Mesendoderm (in vitro differentiated cells): ENCODE measurements at places on chromosomes 6 and 20.
A peak's percentile ranks its signal among the peaks of the same experiment; 100 is the strongest.

GRCh38 chr6:123844011-123844410 is 40.3 kb downstream of the NKAIN2 start:
- peak; percentile 10 for DNase-seq

GRCh38 chr6:21091411-21091810 is 502.1 kb upstream of the SOX4 start:
- DNase-seq, result no peak

DNA sequence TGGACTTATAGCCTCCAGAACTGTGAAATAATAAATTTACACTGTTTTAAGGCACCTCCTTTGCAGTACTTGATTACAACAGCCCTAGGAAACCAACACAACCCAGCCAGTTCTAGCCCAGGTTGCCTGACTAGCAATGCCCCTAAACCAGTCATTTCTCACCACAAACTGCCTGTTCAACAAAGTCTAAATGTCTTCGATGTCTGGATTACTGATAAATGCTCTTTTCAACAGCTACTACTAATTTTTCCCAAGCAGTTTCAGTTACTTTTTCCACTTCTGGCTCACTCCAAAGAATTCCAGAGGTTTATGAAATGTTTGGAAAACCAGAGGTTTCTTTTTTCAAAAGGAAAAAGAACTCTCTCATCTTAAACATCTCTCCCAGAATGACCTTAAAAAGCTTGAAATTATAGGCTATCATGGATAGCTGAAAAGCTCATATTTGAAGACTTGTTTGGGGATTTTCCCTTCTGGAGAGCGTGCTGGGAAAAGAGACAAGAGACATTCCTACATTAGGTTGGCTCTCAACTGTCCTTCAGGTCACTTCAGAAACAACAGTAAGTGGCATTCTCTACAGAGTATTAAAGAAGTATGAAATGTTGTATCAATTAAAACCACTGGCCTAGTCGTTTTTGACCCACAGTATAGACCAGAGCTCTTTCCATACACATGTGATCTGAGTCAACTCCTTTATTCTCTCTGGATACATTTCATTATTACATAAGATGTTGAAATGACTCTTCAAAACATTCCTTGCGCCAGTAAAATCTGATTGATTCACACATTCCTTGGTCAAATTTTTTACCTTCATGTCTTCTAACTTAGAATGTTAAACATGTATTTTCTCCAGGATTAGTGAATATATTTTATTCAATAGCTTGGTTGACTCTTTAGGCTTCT is 265.9 kb downstream of the COL12A1 start:
- no peak for DNase-seq

GRCh38 chr6:134080171-134080795 is 27.9 kb upstream of the SLC2A12 start:
- DNase-seq, result peak; percentile 68

- DNase-seq, result no peak
Observed at GRCh38 chr6:14694308-14694707, 551.6 kb upstream of the JARID2 start.

- no peak for DNase-seq
Observed at GRCh38 chr6:166412911-166413384, 30.2 kb upstream of the MPC1 start.

DNA sequence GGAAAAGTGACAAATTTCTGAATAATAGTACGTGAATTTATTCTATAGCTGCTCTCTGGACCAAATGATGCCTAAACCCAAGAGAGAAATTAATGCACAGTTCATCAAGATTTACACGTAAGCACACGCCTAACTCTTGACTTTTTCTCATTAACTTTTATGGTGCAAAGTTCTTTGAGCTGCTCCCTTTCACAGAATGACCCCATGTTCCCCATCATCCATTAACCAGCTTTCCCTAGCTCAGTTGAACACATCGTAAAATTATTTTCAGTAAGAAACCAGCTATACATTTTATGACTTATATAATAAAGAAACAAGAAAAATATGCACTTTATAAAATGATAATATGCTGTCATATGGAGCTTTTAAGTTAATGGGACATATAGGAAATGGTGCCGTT is 54.3 kb downstream of the ID4 start:
- DNase-seq, result no peak

DNA sequence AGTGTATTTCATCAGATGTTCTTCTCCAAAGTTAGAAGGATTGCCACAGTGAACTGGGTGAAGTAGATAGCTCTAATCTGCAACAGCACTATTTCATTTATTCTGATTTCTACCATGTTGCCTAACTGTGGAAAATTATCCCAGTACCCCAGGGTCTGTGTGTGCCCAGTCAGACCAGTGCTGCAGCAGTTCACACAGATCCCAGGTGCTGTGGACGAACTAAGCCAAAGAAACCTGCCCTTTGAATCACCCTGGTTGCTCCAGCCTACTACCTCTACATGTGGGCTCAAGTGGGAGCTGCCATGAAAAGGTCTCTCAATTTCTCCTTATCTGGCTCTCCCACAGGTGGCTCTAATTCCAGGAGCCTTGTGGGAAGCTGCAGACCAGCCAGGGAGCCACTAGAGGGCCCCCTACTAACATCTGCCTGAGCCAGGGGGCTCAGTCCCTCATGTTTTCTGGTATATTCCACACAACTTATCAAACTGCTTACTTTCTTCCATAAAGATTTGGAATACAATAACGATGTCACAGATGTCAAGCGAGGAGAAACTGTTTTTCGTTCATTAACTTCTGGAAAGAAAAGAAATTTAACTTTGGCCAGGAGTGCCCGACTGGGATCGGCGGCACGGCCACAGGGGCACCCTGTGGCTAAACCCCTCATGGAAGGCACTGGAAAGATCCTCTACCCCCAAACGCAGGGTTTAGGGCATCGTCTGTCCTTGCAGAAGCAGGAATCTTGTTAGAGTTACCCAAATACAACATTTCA is 31.6 kb upstream of the LY86 start:
- peak; percentile 81 for DNase-seq

GRCh38 chr20:48657426-48658197 is 170.2 kb downstream of the PREX1 start:
- DNase-seq, result peak; percentile 89

DNA sequence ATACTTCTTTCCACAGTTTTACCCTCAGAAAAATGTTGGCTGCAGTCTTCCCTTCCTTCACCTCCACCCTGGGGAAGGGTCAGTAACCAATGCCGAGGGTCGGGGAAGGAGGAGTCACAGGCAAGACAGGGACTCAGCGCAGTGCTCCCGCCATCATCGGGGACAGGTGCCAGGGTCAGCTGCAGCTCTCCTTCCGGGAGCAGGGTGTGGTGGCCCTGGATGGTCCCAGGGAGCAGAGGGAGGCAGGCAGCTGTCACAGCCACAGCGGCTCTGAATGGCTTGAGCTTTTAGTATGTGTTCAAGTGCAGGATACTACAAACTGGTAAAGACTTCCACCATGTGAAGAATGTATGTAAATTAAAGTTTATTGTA is 26.0 kb upstream of the PI16 start:
- no peak for DNase-seq

- no peak for DNase-seq
Observed at GRCh38 chr20:18701969-18702368, 111.6 kb upstream of the SCP2D1 start.
